ENCODE measurements at places on chromosomes 3 and 15.

DNA sequence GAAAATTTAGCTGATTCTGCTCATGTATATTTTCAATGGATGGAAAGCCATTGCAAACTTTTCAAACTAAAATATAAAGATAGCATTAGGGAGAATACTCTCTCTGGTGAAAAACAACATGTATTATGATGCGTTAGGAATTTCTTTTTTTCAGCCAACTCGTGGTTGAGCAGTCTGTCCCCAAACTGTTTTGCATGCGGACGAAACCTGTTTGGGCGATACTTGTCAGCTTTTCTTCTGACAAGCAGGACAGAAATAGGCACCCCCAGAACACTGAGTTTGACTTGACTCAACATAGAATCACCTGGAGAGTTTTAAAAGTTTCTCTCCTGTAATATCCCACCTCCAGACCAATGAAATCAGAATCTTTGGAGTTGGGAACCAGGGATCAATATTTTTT lies 417.5 kb upstream of the TPRG1 start:
- DNase-seq, result no peak

DNA sequence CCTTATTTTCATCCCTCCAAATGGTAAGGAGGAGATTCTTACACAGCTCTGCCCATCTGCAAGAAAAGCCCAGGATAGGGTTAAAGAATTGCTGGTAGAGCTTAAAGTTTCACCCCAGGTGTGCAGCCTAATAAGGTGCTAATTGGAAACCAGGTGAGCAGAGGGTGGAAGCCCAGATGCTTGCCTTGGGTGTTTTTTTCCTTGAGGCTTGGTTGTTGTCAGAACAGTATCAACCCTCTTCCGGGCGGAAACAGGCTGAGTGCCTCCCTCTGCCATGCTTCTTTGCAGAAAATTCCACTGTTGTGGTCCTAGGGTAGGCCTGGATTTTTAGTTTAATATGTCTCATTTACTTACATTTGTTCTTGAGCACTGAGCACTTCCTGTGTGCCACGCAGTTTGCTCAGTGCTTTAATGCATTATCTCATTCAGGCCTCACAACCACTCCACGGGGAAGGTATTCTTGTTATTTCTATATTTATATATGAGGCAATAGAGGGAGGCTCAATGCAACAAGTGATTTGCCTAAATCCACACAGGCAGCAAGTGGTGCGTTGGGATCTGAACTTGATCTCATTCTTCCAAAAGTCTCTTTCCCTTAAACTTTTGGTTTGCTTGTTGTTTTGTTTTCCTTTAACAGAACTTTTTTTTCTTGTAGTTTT lies 115.0 kb upstream of the LRIG1 start:
- DNase-seq, result peak; percentile 38

DNA sequence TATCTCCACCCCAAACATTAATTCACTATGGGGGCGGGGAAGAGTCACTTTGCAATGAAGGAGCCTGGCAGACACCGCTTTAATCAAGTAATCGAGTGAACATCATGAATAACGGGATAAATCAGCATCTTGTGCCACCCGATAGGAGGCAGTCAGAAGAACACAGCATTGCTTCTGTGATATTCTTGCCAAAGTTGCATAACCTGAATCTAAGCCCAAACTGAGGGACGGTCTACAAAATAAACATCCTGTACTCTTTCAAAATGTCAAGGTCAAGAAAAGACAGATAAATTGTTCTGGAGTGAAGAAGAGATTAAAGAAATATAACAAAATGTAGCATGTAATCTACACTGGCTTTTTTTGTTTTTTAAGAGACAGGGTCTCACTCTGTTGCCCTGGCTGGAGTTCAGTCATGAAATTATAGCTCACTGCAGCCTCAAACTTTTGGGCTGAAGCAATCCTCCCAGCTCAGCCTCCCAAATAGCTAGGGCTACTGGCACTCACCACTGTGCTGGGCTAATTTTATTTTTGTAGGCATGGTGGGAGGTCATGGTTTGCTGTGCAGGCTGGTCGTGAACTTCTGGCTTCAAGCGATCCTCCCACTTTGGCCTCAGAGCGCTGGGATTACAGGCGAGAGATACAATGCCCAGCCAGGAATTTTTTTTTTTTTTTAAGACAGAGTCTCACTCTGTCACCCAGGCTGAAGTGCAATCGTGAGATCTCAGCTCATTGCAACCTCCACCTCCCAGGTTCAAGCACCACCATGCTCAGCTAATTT lies 20.1 kb upstream of the VWA5B2 start:
- DNase-seq, result no peak

GRCh38 chr3:178671791-178672190 lies 135.6 kb downstream of the KCNMB2 start:
- no peak for DNase-seq

DNA sequence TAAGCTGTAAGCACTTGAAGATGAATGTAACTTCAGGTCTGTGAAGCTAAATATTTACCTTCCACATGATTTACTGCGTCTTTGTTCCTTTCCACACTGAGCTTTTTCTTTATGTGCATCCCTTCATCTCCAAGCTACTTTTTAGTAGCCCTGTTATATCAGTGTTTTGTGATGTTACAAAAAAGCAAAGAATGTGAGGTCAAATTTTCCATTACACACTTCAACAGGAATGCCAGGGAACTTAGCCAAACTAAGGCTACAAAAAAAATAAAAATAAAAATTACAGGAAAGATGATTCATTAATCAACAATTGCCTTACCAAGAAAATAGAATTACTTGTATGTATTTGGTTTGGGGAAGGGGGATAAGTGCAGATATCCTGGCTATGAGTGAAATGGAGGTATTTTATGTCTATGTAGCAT lies 73.0 kb downstream of the FILIP1L start:
- no peak for DNase-seq
